ENCODE measurements at places on chromosomes 5 and 9. TPM values are rescaled to one million over a fixed set of nuclear protein-coding genes. Genes with fewer than 3 reads are reported as not detected.
A peak's percentile ranks its signal among the peaks of the same experiment; 100 is the strongest.

DNA sequence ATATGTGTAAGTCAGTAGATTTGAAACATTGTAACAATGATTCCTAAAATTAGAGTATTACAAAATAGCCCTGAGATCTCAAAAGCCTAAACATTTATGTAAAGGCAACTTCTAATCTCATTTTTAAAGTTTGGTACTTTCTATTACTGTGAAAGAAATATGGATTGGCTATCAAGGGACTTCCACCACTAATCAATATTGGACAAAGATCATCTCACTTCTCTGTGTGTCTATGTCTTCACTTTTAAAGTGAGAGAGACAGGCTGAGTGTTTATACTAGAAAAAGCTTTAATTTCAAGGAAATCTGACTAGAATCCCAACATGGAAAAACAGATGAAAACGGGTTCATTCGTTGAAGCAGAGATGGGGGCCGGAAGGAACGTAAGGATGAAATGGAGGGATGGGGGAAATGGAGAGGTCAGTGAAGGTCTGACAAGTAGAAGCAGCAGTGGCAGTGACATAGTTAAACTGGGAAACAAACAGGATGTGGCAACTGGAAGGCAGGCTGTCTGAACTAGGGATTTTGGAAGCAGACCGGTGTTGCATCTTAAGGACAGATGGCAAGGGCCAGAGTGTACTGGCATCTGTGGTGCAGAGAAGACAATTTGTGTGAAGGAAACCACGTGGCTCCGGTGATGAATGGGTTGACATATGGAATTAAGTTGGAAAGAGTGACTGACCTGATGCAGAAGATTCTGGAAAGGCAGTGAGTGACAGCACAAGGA is 60.8 kb downstream of the PDE4D start:
- DNase-seq, result no peak

DNA sequence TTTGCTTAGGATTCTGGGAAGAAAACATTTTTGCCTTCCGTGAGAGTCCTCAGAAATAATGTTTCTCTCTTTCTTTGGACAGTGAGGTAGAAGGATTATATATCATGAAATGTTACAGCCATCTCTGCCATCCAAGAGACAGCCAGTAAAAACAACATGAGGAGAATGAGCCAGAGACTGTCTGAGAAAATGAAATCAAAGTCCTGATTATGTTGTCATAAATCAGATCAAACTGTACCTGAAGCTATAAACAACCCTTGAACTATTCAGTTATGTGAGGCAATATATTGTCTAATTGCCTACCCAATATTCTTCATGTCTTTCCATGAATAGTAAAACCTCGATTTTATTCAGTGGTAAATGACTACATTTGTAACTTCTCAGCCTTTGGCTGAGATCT is 9.2 kb upstream of the HTR4 start:
- DNase-seq, result no peak

DNA sequence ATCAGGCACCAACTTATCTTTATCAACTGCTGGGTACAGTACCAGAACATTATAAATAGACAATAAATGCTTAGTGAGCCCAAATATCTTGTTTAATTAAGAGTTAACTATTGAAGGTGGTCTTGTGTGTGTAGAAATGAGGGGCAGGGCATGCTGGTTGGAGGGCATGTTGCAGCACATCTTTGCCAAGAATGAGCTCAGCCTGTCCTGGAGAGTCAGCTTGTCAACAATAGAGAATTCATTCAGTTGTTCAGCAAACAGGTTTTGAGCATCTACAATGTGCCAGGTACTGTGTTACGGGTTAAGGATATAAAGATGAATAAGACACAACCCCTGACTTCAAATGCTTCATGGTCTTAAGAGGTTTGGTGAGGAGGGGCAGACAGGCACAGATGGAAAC is 19.2 kb upstream of the F2RL1 start:
- DNase-seq, result no peak

GRCh38 chr9:89888233-89888632 is 283.4 kb downstream of the GADD45G start:
- no peak for DNase-seq

DNA sequence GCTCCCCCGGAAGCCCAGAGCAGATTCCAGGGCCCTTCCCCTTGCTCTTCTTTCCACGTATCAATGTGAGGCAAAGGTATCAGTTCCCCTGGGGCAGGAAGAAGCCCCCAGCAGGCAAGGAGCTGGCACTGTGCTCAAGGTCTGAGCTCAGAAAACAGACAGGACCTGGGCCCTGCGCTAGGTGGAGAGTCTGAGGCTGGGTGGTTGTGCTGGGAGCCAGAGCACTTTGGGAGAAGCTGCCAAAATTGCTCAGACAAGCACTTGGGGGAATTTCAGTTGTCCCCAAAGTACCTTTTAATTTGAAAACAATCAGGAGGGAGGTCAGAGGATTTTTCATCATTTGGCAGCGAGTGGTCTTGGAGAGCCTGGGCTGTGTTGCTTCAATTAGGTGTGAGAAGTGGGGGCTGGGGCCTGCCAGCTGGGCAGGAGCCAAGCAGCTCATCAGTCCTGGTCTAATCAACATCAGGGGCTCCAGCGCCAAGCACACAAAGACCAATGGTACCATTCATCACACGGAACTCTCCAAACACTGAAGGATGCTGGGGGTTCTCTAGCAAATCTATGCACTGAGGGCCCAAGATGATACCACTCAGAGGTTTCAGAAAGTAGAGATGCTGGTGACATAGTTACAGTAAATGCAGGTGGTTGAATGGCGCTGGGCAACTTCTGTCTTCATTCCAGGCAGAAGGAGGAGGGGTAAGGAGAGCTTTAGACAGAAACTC is 176.5 kb downstream of the SNX18 start:
- no peak for DNase-seq

GRCh38 chr5:17216974-17217492 is 398 bp upstream of the BASP1 start:
- DNase-seq, result no peak

- DNase-seq, result peak; percentile 85
Observed at GRCh38 chr9:127869310-127870152, 7.9 kb downstream of the AK1 start.

GRCh38 chr9:99592834-99593574 is 228.7 kb upstream of the NR4A3 start:
- DNase-seq, result peak; percentile 65

GRCh38 chr9:112046181-112046580 is 128.9 kb downstream of the SUSD1 start:
- no peak for DNase-seq

DNA sequence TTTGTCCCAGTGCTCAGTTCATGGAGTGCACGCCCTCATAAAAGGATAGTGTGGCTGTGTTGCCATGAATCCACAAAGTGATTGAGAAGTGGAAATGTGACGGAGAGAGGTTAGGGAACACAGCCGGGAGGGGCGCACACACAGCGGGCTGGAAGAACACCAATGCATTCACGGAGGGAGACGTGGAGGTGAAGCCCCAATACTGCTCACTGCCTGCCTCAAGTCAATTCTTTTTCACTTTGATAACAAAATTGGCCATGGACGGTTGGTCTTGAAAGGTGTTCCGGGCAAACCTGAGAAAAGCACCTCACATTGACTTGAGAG is 424.1 kb downstream of the MED10 start:
- no peak for DNase-seq

- no peak for DNase-seq
Observed at GRCh38 chr5:113267361-113267900, 167.4 kb downstream of the TSSK1B start.

GRCh38 chr9:120935383-120935857 is 8.8 kb upstream of the TRAF1 start:
- no peak for DNase-seq

DNA sequence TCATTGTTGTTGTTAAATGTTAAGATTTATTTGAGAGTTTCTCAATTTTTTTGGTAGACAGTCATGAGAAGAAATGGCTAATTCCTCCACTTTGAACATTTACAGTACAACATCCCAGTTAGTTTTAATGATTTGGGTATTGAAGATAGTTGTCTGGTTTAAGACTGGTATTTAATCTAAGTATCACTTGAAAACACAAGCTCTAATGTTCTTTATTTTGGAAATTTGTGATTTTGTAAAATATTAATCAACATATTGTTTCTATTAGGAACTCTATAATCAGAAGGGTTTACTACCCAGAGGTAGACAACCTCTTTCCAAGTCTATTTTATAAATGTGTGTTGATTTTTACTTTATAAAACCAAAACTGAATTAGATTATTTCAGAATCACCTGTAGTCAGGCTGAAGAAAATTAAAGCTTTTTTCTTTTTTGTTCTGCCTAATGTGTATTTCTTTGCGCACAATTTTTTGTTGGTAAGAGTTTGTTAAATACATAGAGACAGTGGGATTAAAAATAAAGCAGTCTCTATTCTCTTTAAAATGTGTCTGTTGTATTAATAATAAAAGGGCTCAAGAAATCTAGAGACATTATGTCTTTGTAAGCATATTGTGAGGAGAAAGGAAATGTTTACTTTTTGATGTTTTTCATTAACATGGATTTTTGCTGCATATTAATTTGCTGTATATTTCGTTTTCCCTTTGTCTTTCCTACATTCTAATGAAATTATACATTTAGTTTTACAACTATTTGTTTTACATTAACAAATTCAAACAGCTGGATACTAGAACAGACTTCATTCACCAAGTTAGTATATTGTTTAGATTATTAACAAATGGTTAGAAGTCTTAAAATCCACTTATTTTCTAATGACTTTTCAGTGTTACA is 3.9 kb upstream of the PURA start:
- DNase-seq, result peak; percentile 9

GRCh38 chr5:16740066-16740810 is 123.4 kb upstream of the RETREG1 start:
- no peak for DNase-seq

GRCh38 chr9:127185931-127186781 is 63.7 kb upstream of the ANGPTL2 start:
- DNase-seq, result no peak

- DNase-seq, result no peak
Observed at GRCh38 chr5:83653669-83654068, 67.0 kb downstream of the HAPLN1 start.

DNA sequence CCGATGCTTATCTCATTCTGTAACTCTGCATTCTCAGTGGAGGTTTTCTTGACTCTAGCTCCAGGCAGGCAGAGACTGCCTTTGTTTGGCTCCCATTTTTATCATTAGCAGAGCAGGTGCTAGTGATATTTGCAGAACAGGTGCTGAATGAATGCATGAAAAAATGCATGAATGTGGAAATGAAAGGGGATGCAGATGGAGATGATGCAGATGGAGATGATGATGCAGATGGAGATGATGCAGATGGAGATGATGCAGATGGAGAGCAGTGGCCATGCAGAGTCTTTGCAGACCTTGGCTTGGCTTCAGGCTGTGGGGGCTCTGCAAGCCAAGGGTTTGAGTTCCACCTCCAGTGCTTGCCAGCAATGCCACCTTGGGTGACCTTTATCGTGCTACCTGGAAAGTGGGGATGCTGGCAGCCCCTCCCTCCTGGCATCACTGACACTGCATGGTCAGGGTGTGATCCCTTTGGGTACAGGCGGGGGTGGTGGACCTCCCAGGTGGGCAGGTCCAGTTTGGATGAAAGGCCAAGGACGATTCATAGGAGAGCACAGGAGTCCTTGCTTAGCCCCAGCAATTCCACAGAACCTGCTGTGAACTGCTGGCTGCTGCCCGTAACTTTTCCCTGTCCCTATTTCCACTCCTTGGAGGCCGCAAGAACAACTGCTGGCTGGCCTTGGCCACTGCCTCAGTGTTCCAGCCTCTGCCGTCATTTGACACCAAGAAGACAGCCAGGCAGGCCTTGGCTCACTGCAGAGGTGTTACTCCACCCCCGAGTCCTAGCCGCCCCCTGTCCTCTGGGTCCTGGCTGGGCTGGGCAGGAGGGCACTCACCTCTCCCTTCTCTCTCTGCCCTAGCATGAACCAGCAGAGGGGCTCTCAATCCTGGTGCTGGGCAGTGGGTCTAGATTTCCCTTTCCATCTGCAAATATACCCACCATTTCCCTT is 33.0 kb downstream of the ERGIC1 start:
- no peak for DNase-seq

DNA sequence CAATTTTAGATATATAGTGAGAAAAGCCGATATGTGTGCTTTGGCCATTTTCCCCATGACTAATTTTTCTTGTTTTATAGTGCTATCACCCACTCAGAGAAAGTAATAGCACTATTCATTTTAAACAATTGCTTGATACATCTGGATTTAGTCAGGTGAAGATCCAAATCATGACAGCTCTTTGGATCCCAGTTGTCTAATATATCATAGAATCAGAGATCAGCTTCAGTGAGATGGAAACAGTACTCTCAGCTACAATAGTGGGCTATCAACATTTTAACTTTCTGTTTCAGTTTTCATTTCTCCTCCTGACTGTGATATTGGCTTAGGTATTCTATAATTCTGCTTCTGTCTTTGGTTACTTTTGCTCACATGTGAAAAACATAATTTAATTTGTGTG is 38.7 kb downstream of the VCAN start:
- DNase-seq, result no peak

- no peak for DNase-seq
Observed at GRCh38 chr5:138033907-138034306, 1.0 kb upstream of the FAM13B start.

- DNase-seq, result no peak
Observed at GRCh38 chr5:33890131-33891032, 1.4 kb downstream of the ADAMTS12 start.

DNA sequence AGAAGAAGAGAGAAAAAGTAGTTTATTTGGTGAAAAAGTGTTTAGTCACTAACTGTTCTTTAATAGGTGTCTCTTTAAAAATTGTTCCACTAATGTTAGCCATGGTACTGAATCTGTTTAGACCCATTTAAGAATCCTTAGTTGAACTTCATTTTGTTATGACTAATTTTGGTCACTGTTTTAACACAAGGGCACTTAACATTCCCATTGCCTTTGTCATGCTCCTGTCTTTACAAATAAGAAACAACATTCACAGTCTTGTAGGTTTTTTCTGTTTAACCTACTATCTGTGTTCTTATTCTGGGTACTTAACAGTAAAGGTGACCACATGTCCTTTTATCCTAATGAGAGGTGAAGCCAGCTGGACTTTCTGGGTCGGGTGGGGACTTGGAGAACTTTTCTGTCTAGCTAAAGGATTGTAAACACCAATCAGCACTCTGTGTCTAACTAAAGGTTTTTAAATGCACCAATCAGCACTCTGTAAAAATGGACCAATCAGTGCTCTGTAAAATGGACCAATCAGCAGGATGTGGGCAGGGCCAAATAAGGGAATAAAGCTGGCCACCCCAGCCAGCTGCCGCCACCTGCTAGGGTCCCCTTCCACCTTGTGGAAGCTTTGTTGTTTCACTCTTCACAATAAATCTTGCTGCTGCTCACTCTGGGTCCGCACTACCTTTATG is 116.7 kb downstream of the WDR70 start:
- DNase-seq, result no peak

SLC36A2 gene
- not detected for total RNA-seq

CAVIN4 gene
- 0.17 TPM for total RNA-seq

PCDHB7 gene
- not detected for total RNA-seq

PCDHGB2 gene
- total RNA-seq, result 3.3 TPM

SGCD gene
- not detected for total RNA-seq

GHR gene
- not detected for total RNA-seq

SOX30 gene
- total RNA-seq, result 0.49 TPM

PFN3 gene
- total RNA-seq, result not detected

PHF19 gene
- 26.0 TPM for total RNA-seq

CDH10 gene
- total RNA-seq, result not detected

PCDHGA12 gene
- total RNA-seq, result 2.8 TPM

AQP7 gene
- not detected for total RNA-seq
